Activated naive CD4-positive, alpha-beta T cell treated with anti-CD3 and anti-CD28 coated beads for 36 hours (primary cell): ENCODE measurements at places on chromosomes 11 and 22. TPM values are rescaled to one million over a fixed set of nuclear protein-coding genes. Genes with fewer than 3 reads are reported as not detected.

DNA sequence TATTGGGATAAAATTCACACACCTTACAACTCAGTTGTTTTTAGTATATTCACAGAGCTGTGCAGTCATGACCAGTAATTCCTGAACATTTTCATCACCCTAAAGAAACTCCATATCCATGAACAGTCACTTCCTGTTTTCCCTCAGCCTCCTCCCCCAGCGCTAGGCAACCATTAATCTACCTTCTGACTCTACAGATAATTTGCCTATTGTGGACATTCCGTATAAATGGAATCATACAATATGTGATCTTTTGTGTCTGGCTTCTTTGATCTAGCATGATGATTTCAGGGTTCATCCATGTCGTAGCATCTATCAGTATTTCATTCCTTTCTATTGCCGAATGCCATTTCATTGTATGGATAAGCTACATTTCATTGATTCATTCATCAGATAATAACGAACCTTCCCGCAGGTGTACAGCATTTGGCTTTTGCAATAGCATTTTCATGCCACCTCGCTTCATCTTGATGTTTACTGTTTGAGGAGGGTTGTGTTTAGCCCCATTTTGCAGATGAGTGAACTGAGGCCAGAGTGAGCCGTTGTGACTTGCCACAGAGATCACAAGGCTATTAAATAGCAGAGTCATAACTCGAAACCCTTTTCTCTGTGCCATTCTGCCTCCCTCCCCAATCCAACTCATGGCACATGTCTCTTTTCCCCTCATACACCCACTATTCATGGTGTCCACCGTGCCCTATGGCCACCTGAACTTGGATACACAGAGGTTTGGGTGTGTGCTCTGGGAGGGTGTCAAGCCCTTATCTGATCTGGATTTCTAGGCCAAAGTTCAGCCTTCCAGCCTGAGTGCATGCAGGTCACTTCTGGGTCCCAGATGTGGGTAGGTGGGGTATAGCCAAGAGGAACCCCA lies 11.1 kb upstream of the MYH9 start:
- DNase-seq: no peak

- DNase-seq: no peak
These were observed 83.4 kb downstream of the WNT7B start for GRCh38 chr22:45893516-45893915.

DNA sequence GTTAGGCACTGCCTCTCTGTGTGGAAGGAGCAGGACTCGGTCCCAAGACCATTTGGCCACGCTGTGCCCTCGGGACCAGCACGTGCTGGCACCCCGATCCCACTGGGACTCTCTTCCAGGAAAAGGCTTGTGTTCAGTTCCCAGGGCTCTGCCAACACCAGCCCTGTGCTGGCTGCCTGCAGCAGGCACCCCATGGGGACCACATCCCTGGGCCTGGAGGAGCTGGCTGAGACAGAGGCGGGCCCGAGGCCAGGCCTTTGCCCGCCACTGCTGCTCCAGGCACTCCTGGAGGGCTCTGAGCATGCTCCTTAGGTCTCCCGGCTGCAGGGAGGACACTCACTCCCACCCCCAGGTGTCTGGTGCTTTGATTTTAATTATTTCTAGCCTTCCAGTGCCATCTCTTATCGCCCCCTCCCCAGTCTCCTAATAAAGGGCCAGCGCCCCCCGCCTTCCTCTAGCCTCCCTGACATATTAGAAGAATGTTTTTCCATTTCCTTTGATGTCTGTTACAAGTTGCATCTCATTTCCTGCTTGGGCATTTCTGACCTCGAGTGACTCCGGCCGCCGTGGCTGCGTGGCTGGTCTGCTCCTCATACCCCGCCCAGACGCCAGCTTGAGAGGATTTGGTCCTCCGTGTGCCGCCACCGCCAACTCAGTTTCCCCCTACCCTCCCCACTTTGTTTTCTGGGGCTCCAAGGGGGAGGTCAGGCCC lies 14.4 kb downstream of the CDKN1C start:
- DNase-seq: no peak

B3GAT1 gene
- total RNA-seq: 0.05 TPM

ELF5 gene
- total RNA-seq: not detected

DNA sequence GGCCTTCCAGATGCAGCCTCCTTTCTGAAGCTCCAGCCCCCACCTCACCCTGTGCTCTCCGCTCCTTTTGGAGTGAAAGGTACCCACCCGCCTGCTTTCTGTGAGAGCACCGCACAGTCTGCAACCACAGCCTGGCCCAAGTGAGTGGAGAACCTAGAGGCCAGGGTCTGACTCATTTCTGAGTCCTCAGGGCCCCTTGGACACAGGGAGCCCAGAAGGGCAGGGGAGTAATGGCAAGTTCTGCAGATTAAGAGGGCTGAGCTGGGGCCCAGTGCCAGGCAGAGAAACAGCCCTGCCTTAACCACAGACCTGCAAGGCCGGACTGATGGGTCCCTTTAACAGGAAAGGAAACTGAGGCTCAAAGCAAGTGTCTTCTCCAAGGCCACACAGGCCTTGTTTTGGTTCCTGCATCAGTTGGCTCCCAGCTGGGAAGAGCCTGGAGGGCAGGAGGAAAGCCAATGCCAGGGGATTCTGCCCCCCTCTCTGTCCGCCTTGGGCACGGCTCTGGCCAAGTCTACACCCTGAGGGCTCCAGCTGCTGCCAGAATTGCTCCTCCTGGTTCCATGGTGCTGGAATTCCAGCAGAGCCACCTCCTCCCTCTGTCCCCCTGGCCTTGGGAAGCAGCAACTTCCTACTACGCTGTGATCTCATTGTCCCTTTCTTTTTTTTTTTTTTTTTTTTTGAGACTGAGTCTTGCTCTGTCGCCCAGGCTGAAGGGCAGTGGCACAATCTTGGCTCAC lies 55.1 kb downstream of the CYTH4 start:
- no peak for DNase-seq

DNA sequence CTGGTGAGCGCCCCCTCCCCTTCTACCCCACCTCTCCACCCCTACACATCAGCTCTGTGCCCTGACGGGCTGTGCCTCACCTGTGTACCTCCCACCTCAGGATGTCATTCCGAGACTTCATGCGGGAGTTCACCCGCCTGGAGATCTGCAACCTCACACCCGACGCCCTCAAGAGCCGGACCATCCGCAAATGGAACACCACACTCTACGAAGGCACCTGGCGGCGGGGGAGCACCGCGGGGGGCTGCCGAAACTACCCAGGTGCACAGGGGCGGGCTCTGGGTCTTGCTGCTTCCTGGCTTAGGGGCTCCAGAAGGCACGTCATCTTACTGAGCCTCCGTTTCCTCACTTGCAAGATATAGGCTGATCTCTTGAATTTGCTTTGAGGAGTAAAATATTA lies 6.8 kb downstream of the CAPN1 start:
- DNase-seq: no peak

OR51M1 gene
- not detected for total RNA-seq

- no peak for DNase-seq
These were observed 64.5 kb upstream of the EMID1 start for GRCh38 chr22:29141078-29141688.

DNA sequence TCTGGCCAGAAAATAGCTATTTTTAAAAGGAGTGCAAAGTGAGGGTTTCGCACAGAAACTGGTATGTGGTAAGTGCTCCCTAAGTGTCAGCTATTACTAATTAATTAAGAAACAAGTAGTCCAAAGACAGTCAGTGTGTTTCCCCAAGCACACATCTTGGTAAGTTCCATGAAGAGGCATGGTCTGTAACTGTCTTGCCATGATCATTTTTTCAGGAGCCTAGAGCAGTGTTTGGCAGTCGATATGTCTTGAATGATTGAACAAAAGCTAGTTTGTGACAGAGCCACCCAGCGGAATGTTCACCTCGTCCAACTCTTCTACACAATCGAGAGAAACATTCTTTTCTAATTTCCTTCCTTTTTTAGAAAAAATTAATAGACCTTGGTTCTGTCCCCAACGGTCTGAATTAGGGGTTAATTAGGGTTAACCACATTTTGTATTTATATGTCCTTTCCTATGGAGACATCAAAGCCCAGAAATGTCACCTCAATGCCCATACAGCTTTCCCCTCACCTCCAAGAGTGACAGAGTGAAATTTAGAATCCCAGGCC lies 57.6 kb upstream of the FTH1 start:
- DNase-seq: no peak

- no peak for DNase-seq
These were observed 106.1 kb downstream of the GGTLC2 start for GRCh38 chr22:22750335-22751042.

- DNase-seq: no peak
These were observed 24.8 kb downstream of the AMOTL1 start for GRCh38 chr11:94793002-94793401.

- no peak for DNase-seq
These were observed 189.8 kb downstream of the JRKL start for GRCh38 chr11:96579656-96580055.

- DNase-seq: peak; percentile 80
These were observed 63.9 kb downstream of the MYO7A start for GRCh38 chr11:77191823-77192495.

DNA sequence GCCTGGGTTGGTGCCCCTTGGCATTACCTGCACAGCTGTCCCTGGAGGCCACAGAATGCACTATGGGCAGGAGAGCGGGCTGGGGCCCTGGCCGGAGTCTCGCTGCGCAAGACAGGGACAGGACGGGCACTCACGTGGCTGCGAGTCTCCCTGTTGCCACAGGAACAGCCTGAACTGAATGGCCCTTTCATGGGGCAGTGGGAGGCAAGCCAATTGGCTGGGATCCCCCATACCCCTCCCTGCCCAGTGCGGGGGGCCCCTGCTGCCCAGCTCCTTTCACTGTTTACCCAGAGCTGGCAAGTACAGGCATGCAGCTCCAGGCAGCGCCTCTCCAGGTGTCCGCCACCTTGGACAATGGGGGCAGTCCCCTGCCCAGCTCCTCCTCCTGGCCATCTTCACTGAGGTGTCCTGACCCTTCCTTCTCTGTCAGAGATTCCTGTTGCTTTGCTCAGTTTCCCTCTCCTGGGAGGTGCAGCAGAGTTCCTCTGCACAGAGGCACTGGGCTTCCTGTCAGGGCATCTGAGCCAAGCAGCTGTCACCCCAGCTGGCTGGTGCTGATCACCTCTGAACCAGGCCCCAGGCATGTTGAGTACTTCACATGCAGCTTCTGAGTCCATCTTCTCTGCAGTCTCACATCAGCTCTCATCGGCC lies 5.2 kb downstream of the USP2 start:
- no peak for DNase-seq

CHEK2 gene
- total RNA-seq: 52.6 TPM

GRCh38 chr11:101881586-101881985 lies 33.2 kb upstream of the CEP126 start:
- no peak for DNase-seq

GRCh38 chr11:72741429-72741833 lies 10.8 kb downstream of the ARAP1 start:
- DNase-seq: no peak

MS4A4A gene
- total RNA-seq: not detected

GRCh38 chr11:104870910-104871309 lies 27.4 kb downstream of the CASP12 start:
- DNase-seq: no peak

GRCh38 chr11:112554586-112554985 lies 293.9 kb upstream of the PLET1 start:
- DNase-seq: no peak

DNA sequence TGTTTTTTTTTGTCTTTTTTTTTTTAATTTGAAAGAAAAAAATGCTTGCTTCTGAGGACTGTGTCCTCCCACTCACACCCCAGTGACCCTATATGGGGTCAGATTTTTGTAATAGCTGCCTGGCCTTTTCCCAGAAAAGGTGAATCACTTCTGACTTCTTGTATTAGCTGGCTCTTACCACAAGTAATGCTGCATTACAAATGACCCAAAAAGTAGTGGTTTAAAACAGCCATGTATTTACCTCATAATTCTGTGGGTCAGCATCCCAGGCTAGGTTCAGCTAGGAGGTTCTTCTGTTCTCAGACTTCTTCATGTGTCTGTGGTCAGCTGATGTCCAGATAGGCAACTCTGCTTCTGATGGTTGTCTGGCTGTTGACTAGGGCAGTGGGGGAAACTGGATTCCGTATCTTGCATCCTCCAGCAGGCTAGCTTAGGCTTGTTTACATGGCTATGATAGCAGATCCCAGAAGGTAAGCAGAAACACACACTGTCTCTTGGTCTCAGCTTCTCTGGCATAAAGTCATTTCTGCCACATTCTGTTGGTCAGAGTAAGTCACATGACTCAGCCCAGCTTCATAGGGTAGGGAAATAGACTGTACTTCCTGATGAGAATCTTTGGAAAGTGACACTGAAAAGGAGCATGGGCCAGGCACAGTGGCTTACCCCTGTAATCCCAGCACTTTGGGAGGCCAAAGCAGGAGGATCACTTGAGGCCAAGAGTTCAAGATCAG lies 19.5 kb downstream of the LHFPL7 start:
- no peak for DNase-seq

TESMIN gene
- total RNA-seq: 6.2 TPM
